Stimulated activated CD8-positive, alpha-beta memory T cell treated with anti-CD3 and anti-CD28 coated beads, Interleukin-15, amount 100 ng/mL, for 4 hours (primary cell): ENCODE measurements at places on chromosomes 1 and 21.

DNA sequence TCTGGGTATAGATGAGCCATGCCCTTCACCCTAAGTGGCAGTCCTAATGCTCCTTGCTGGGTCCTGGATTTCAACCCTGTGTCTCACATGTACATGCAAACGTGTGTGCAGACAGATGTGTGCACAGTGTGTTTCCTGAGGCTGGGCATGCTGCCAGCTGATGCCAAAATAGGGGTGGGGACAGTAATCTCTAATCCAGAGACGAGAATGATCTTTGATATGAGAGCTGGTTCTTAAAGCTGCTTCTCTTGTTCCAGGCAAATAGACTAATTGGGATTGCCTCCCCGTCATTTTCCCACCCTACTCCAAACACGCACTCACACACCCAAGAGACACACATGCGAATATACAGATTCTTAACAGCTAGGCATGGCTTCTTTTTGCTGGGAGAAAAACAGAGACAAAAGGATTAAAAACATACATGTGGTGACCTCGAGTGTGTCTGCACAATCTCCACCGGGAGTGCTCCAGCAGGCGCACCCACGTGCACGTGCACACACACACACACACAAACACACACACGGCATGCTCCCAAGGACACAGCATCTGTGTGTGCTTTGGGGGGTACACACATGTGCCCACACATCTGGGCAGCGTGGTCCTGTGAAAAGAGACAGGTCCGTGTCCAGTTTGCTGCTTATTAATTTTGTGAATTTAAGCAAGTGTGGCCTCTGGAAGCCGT is 102.1 kb upstream of the ZBTB40 start:
- DNase-seq, result no peak

DNA sequence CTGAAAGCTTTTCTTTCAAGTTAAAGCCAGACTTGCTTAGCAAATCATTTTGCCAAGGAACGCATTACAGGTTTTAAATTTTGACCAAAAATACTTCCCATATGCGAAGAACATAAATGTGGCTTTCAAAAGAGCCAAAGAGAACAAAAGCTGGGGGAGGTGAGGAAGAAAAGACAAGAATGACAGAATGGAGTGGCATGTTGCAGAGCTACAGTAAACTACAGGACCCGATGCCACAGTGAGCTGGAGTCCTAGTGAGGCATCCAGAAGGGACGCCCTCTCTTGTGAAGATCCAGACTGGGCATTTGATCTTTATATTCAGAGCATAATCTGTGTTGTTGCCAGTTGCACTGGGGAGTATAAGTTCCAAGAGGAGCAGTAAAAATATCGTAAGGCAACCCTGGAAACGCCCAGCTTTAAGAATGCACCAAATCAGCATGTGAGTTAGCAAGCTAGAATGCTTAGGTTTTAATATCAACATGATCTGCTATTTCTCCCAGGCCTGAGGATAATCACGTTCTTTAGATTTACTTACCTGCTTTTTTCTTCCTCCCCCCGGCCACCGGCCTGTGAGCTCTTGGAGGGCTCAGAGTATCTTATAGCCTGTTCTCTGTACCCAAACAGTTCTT is 48.4 kb upstream of the HOOK1 start:
- DNase-seq, result no peak

GRCh38 chr1:216154063-216154462 is 269.2 kb downstream of the USH2A start:
- DNase-seq, result no peak

GRCh38 chr1:44822981-44823451 is 14.7 kb downstream of the BTBD19 start:
- DNase-seq, result no peak

GRCh38 chr1:108502624-108503023 is 52.5 kb downstream of the NBPF6 start:
- no peak for DNase-seq
